ENCODE measurements at places on chromosomes 7 and 10. TPM values are rescaled to one million over a fixed set of nuclear protein-coding genes. Genes with fewer than 3 reads are reported as not detected.

The RBM28 gene
- total RNA-seq, result 30.8 TPM

The LBX1 gene
- total RNA-seq, result not detected

- DNase-seq, result no peak
Observed at GRCh38 chr10:43336641-43337318, 34.7 kb upstream of the FXYD4 start.

- DNase-seq, result no peak
Observed at GRCh38 chr7:117946151-117946633, 73.0 kb upstream of the CTTNBP2 start.

GRCh38 chr7:111650456-111650999 is 88.2 kb upstream of the IMMP2L start:
- DNase-seq, result no peak
